ENCODE measurements at places on chromosomes 5 and 9.

DNA sequence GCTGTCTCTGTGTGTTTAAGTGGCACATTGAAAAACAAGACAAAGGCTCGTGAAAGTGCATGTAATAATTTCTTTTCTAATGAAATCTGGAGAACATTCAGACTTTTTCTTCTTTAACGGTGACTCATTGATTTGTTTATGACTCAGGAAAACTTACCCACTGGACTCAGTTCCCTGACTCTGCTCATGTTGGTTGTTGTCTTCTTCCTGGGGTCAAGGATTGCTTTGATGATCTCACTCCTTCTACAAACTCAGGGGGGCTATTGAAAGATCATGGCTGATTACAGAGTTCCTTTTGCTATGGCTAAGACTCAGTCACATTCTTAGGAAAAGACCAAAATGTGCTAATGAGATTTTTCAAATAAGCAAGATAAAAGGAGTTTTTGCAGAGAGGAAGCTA lies 141.1 kb upstream of the DAP start:
- peak; percentile 81 for DNase-seq

- no peak for DNase-seq
Measured at GRCh38 chr9:37002413-37003217, 31.5 kb downstream of the PAX5 start.

DNA sequence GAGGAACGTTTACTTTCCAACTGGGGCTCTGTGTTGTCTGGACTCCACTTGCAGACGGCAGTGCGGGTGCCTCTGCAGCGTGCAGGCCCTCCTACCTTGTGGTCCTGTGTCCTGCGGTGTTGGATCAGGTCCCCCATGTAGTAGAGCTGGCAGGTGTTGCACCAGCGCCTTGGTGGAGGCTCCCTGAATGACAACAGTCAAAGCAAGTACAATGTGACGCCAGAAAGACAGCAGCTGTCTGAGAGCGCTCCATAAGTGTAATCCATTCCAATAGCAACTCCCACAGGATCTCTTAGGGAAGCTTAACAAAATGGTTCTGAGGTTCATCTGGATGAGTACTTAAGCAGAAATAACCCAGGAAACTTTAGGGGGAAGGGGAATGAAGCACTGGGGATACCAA lies 9.9 kb downstream of the BBLN start:
- no peak for DNase-seq

- DNase-seq = no peak
Measured at GRCh38 chr5:142840575-142840974, 70.4 kb downstream of the ARHGAP26 start.

- DNase-seq = no peak
Measured at GRCh38 chr9:96167011-96167410, 135.0 kb downstream of the HSD17B3 start.

- DNase-seq = no peak
Measured at GRCh38 chr5:146334074-146334533, 4.5 kb upstream of the POU4F3 start.

- DNase-seq = no peak
Measured at GRCh38 chr9:132456241-132456640, 46.2 kb downstream of the CFAP77 start.

GRCh38 chr5:42235837-42236236 lies 187.4 kb upstream of the GHR start:
- DNase-seq = no peak

GRCh38 chr9:107632216-107632615 lies 142.6 kb upstream of the KLF4 start:
- DNase-seq = no peak

- DNase-seq = no peak
Measured at GRCh38 chr9:137113385-137114159, 961 bp downstream of the DPP7 start.

DNA sequence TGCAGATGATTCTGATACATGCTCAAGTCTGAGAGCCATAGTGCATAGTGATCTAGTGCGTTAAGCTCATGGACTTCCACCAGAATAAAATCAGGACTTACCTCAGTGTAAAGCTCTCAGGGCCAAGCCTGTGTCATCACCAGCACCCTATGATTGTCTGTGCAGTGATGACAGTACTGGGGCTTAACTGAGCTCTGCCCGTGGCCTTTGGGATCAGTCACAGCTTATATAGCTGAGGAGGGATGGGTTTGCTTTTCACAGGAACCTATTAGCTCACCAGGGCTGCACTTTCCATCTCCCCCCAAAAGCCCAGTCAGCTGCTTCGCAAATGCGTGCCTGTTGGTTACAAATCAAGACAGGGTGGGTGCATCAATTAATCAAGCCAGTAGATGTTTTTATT lies 246.9 kb downstream of the NR3C1 start:
- no peak for DNase-seq
